ENCODE measurements at places on chromosomes 16 and 17.

DNA sequence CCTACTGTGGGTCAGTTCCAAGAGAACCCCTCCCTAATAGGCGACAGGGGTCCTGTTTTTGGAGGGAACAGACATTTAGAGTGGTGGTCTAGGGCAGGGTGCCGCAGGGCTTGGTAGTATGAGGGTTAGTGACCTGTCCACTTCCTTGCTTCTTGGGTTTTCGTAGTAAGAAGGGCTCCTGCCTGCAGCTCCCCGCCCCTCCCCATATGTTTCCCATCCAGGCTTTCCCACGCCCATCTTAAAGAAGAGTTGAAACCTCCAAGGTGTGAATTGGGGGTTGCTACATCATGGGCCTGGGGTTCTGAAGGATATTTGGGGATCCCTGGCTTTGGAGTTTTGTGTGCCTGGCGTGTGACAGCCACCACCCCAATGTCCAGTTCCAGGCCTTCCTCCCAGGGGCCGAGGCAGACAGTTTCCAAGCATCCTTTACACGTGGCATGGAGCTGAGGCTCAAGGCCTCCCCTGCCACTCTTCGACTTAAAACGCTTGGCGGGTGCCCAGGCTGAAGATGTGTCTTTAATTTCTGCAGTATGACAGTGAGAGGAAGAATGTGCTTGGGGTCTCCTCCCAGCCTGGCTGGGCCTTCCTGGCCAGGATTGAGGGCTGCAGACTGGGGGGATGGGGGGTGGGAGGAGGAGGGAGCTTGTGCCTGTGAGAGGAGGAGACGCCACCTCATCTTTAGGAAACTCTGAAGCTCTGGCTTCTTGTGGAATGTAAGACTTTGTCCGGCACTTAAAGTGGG is 2.3 kb upstream of the COL1A1 start:
- DNase-seq, result peak; percentile 100

- DNase-seq, result peak; percentile 2
Observed at GRCh38 chr17:27930000-27930399, 36.8 kb upstream of the LYRM9 start.

DNA sequence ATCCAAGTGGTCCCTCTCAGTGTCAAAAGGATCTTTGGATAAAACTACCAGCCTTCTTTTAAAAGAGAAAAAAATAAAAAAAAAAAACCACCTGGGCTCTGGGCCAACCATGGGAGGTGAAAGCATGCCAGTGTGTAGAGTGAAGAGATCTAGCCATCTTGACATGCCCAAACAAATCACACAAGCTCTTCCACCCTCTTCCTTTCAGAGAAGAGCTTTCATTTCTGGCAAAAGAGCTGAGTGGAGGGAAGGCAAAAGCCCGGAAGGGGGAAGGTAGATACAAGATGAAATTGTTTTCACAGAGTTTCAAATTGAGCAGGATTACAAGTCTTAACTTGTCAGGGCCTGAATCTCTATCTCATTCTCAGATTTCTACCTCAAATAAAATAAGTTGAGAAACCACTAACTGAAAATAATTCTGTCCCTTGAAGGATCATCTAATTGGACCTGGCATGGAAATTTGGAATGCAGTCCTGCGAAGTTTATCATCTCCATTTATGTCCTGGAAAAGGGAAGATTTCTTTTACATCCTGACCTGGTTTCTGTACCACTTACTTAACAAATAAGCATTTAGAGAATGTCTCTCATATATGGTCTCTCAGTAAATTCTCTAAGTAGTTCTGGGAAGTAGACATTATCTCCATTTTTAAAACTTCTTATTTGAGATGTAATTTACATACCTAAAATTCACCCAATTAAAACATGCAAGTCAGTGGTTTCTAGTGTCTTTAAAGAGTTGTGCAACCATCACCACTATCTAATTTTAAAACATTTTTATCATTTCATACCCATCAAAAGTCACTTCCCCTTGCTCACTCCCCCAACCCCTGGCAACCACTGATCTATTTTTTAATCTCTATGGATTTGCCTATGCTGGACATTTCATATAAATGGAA is 93.7 kb downstream of the TANGO6 start:
- DNase-seq, result peak; percentile 72

GRCh38 chr17:61399131-61400065 is at the start of gene TBX2:
TBX2 (plus strand) TSS chr17:61399843; CDS start chr17:61400177, 334 bp downstream.
- DNase-seq, result peak; percentile 91

DNA sequence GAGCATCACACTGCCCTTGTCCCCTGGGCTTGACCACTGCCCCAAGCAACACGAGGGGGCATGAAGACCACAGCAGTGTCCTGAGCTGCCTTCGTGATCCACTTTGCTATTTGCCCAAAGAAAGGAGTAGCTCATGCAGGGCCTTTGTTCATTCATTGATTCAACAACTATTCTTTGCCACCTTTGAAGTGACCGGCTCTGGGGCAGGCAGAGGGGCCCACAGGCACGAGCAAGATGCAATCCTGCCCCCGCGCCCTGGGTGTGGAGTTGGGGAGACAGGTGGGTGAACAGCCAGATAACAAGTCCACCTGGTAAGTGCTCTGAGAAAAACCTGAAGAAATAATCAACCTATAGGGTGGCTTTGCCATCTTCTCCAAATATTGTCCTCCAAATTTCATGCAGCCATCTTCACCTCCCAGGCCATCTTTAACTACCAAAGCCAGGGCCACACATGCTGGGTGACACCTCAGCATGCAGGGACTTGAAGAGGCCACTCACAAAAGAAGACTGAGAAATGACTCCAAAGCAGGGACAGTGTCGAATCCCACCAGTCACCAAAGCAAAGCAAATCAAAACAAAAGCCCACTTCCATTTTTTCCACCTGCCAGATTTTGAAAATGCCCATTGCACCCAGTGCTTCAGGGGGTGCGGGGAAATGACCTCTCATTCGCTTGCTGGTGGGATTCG is 18.2 kb upstream of the RBFOX3 start:
- no peak for DNase-seq

DNA sequence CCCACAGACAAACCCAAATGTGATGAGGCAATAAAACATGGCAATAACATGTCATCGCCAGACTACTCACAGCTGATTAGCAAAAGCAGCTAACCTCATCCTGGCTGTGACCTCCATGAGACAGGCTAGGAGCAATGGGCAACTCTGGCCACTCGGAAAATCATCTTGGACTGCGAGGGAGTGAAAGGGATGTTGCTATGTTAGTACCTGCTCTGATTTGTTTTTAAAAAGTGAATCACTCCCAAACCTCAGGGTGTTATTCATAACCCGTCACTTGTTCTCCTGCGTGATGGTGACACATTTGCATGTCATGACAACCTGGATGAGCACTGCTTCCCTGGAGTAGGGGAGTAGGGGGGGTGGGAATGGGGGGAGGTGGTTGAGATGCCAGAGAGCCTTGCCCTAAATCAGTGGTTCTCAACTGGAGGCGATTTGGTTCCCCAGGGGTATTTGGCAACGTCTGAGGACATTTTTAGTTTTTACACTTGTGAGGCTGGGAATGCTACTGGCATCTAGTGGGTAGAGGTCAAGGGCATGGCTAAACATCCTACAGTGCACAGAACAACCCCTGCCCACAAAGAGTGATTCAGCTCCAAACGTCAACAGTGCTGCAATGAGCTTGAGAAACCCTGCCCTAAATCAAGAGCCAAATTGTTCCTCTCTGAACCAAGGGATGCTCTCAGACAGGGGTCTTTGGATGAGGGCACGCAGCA is 241.7 kb downstream of the SOX9 start:
- DNase-seq, result peak; percentile 70

- DNase-seq, result no peak
Observed at GRCh38 chr17:72399023-72399607, 278.3 kb downstream of the SOX9 start.

DNA sequence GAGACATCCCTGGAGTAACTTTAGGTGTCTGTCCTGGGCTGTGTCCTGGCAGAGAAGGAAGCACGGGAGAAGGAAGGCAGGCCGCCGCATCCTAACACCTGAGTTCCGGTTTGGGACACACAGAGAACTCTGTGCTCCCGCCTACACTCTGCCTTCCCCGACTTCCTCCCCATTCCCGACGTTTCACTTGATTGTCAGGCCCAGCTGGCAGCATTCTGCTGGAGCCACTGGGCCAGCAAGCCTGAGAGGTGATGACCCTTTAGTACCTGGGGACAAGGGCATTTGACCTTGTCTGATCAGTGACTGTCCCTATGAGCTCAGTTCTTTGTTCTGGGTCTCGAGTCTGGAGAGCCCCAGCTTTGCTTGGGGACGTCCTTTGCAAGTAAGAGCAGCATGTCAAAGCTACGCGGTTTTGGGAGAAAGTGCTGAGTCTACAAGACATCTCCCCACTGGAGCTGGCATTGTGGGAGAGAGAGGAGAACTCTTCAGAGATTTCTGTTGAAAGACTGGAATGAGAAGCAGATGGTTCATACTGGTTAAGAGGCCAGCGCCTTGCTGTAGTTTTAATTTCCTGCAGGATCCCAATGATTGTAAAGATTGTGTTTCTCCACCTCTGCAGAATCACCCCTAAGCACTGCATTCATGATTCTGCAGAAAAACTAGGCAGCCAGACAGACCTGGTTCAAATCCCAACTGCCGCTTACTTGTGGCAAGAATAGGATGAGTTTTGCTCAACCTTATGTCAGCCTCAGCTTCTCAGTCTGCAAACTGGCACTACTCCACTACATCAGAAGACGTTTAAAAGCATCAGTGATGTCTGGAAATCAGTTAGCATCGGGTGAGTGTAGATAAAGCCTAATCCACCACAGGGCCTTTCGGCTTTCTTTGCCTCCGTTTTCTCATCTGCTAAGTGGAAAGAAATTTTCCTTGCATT is 20.6 kb downstream of the ABAT start:
- no peak for DNase-seq

DNA sequence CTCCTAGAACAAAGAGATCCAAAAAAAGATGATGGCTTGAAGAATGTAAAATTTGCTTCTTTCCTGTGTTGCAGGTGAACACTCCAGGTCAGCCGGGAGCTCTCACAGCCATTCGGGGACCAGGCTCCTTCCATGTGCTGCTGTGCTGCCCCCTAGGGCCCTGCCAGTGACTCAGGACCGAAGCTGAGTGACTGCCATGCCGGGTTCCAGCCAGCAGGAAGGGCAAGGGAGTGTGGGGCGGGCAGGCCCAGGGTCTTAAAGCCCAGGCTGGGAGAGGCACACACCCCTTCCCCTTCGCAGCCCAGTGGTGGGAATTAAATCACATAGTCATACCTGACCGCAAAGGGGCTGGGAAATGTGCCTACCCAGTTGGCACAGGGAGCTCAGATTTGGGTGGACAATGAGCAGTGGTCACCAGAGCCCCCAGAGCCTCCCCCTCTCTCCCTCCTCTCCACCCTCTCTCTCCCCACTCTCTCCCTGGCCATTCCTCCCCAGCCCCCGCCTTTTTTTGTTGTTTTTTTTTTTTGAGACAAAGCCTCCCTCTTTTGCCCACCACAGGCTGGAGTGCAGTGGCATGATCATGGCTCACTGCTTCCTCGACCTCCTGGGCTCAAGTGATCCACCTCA is 11.5 kb downstream of the EPOP start:
- peak; percentile 60 for DNase-seq

GRCh38 chr17:27153005-27153404 is 140.9 kb upstream of the WSB1 start:
- no peak for DNase-seq

DNA sequence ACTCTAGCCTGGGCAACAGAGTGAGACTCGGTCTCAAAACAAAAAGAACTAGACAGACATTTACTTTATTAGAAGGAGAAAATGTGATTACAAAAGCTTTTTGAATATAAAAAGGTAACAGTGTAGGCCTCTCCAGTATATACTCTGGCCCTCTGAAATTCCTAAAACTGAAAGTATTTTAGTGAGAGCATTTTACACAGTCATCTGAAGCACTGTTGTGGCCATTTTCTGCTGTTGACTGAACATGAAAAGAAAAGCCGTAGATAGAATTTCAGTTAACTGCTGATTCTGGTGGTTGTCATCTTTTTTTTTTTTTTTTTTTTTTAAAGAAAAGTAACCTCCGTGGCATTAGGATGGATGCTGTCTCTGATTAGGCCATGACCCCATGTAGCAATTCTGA is 15.6 kb downstream of the DUSP14 start:
- DNase-seq, result no peak

GRCh38 chr16:66905633-66906539 is 12.8 kb downstream of the CDH16 start:
- no peak for DNase-seq

GRCh38 chr17:72422204-72422504 is 301.3 kb downstream of the SOX9 start:
- no peak for DNase-seq

- peak; percentile 76 for DNase-seq
Observed at GRCh38 chr16:3149630-3150345, 15.0 kb downstream of the ZNF213 start.

GRCh38 chr16:966035-966434 is 4.7 kb downstream of the LMF1 start:
- DNase-seq, result no peak

Measured in fibroblast of skin of scalp (primary cell).